Naive B cell (primary cell): ENCODE measurements at places on chromosomes 7 and 10.

GRCh38 chr7:32516551-32517100, 21.3 kb downstream of the AVL9 start:
- DNase-seq = no peak

GRCh38 chr10:24706479-24707118, 17.1 kb downstream of the ARHGAP21 start:
- no peak for DNase-seq

DNA sequence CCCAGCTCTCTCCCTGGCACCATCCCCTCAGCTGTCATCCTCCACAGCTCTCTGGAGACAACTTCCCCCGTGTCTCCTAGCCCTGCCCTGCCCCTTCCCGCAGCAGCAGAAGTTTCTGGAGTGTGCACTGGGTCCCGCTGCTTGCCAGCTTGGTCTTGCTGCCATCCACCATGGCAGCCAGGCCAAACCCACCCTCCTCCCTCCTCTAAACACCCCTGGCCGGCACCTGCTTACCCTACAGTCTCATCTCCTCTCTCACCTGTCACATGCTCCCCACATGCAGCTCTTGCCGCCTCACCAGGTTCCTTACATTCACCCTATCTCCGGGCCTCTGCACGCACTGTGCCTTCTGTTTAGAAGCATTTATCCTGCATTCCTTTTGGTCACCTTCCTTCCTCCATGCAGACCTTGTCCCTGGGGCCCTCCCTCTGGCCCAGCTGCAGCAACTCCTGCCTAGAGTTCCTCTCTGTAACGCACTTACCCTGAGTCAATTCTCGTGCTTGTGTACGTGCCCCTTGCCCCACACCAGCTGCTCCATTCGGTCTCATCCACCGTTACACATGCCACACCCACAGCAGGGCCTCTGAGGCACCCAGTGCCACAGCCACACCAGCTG, 93.9 kb upstream of the RET start:
- no peak for DNase-seq

DNA sequence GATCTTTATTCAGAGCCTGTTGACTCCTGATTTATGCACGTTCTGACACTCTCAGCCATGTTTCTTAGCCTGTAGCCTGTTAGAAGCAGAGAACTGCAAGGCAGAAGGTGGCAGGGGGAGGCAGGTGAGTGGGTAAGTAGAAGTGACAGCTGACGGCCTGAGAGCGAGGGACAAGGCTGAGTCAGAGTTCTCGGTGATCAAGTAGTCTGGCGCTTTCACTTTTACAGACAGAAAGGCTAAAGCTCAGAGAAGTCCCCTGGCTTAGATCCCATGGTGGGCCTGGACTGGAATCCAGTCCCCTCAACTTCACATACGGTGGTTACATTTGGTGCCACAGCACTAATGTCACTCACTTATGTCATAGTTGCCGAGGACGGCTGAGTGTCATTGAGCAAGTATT, 139.0 kb downstream of the TACC2 start:
- no peak for DNase-seq

DNA sequence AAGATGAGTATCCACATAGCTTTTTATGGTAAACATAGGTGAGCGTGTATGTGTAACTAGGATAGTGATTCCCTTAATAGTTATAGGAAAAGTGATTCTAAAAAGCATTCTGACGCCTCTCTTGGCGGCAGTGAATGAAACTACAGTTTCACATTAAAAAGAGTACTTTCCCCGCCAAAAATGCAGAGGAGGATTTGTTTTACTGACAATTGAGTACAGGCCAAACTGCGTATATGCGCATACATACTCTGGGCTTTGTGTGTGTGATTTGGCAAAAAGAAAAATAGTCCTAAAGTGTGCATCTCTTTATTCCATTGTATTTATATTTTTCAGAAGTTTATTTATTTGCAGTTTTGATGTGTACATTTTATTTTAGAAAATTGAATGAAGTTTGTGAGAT, 10.3 kb downstream of the CUL1 start:
- DNase-seq = no peak

GRCh38 chr7:23930312-23930711, 220.3 kb downstream of the STK31 start:
- DNase-seq = no peak

GRCh38 chr7:45203936-45204445, 46.4 kb downstream of the RAMP3 start:
- DNase-seq = no peak

DNA sequence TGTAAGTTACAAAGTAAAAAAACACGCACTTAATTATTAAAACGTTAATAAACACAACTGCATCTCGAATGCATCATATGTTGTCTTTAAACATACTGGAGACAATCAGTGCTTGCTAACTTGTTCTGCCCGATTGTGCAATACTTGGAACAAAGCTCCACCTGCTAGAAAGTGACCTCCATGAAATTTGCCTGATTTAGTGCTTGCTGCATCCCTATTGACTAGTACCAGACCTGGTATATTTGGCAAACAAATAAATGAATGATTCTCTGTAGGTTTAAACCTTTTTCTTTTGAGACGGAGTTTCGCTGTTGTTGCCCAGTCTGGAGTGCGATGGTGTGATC, 6.2 kb downstream of the BZW2 start:
- DNase-seq = no peak

DNA sequence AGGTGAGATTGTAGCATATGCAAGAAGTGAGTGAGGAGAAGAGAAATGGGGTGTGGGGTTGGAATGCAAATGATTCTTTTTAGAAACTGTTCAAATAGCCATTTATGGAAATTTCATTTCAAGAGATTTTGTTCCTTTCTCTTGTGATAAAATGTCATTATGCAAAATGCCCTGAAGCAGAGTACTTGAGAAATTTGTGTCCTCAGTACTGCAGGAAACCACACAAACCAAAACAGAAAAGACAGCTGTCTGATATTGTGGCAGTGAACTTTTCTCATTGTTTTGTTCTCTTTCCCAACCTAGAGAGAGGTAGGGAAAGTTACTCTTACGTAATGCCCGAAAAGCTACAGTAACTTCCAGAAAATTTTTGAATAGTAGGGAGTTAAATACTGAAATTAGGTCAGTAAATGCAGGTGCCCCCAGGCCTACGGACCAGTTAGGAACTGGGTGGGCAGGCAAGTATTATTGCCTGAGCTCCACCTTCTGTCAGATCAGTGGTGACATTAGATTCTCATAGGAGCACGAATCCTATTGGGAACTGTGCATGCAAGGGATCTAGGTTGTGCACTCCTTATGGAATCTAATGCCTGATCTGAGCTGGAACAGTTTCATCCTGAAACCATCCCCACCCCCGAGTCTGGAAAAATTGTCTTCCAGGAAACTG, 34.0 kb downstream of the DLD start:
- no peak for DNase-seq

DNA sequence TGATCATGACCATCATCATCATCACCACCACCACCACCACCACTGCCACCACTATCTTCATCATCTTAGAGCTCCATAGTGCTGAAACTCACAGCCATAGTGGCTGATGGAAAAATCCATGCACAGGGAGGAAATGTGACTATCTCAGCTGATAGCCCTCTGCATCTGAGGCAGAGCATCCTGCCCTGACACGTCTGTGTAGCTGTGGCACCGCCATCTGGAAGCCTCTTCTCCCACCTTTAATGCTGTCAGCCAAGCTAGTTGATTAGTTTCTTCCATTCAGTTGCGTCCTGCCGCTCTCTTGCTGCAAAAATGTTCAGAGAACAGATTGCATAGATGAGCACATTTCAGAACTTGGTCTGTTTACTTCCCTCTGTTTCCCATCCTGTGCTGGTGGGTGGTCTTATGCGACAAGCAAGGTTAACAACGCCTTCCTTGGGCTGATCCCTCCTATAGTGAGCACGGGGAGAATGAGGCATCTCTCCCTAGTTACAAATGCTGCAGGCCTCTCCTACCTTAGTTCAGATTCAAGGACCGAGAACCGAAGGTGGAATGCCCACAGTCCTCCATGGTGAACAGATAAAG, 478.6 kb downstream of the PLXNA4 start:
- no peak for DNase-seq

DNA sequence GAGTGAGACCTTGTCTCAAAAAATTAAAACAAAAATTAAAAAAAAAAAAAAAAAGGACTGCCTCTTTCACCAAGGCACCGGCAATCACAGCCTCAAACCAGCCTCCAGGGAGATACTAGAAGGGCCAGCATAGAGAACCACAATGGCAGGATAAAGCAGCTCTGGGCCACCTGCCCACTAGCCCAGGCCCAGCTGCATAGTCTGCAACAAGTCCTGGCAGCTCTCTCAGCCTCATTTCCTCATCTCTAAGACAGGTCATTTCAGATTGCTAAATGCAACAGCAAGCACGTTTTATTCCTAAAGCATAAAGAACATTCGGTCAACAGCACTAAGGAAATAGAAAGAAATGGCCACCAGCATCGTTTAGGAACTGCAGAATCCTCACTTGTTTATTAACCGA, 28.8 kb downstream of the XPNPEP1 start:
- no peak for DNase-seq

GRCh38 chr7:91326516-91327199, 62.4 kb downstream of the FZD1 start:
- DNase-seq = no peak

GRCh38 chr7:109235316-109235715, 665.6 kb downstream of the DNAJB9 start:
- DNase-seq = no peak

DNA sequence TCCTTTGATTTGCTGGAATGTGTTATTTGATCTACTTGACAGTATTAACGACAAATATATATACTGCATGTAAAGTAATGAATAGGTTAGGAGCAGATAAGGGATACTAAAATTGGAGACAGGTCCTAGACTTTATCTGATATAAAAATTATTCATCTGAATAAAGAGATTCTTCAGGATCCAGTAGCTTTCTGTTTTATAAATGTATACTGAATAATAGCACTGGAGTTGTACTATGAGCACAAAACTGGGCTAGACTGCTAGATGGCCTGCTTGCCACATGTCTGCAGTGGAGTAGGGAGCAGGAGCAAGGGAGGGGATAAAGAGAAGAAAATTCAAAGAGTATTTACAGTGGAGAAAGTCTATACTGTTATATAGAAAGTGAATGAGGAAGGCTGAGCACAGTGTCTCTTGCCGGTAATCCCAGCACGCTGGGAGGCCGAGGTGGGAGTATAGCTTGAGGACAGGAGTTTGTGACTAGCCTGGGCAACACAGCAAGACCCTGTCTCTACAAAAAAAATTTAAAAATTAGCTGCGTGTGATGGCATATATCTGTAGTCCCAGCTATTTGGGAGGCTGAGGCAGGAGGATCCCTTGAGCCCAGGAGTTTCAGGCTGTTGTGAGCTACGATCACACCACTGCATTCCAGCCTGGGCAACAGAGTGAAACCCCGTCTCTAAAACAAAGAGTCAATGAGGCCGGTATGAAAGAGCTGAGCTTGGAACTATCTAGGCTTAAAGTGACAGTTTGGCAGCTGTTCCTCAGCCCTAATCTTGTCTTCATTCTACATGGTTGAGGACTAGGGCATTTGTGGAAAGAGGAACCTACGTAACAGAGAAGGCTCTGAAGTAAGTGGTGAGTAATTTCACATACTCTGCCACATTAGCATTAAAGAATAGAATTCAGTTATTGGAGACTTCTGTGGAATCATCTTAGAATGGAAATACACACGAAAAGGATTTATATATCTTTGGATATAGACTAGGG, 41.8 kb downstream of the CD36 start:
- no peak for DNase-seq

GRCh38 chr7:27150568-27151340, 1.6 kb downstream of the HOXA3 start:
- DNase-seq = peak; percentile 64

DNA sequence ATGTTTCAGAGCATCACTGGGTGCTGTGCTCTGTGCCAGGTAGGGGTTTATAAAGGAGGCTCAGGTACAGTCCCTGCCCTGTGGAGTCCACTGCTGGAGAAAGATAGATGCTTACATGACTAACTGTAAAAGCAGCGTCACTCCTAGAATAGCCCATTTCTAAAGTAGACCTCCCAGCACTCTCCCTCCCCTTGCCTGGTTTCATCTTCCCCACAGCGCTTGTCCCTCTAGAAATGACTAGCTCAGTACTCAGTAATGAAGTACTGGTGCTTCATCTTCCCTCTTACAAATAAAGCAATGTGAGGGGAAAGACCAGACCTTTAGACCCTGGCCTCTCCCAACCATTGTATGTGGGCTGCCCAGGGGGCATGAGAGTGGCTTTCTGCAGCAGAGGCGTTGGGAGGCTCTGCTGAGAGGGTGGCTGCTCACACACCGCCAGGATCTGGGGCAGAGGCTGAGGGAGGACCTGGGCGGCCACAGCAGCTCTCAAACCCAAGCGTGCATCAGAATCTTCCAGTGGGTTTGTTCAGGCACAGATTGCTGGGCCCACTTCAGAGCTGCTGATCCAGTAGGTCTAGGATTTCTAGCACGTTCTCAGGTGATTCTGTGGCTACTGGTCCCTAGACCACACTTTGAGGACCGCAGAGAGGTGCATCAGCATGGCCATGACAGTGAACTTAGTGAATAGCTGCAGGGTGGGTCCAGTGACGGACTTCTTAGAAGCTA, 110.3 kb upstream of the ANLN start:
- no peak for DNase-seq

DNA sequence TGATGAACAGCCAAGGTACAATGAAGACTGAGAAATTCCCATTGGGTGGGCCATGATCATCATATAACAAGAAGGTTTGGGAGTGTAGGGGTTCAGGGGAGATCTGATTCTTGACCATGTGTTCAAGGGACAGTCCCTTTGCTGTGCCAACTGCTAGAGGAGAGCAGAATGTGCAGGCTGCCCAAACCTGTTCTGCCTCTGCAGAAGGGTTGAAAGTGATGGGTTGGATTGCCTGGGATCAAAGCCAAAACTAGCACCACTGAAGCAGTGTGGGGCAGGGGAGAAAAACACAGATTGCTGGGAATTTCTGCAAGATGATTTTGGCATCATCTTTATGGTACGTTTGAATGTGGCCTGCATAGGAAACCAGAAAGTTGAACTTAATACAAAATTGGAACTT, 303.9 kb downstream of the OTUD1 start:
- no peak for DNase-seq

- no peak for DNase-seq
Observed at GRCh38 chr10:124657806-124658205, 86.4 kb downstream of the FAM53B start.

GRCh38 chr10:23381298-23382040, 36.9 kb upstream of the C10orf67 start:
- no peak for DNase-seq

- no peak for DNase-seq
Observed at GRCh38 chr10:77430530-77430929, 207.1 kb downstream of the KCNMA1 start.

- DNase-seq = no peak
Observed at GRCh38 chr7:101099969-101100781, 14.9 kb downstream of the TRIM56 start.

- DNase-seq = no peak
Observed at GRCh38 chr10:131404886-131405285, 93.4 kb upstream of the TCERG1L start.

- no peak for DNase-seq
Observed at GRCh38 chr10:90642650-90643049, 215.2 kb downstream of the HTR7 start.

GRCh38 chr7:81831883-81832282, 62.0 kb upstream of the HGF start:
- DNase-seq = no peak

DNA sequence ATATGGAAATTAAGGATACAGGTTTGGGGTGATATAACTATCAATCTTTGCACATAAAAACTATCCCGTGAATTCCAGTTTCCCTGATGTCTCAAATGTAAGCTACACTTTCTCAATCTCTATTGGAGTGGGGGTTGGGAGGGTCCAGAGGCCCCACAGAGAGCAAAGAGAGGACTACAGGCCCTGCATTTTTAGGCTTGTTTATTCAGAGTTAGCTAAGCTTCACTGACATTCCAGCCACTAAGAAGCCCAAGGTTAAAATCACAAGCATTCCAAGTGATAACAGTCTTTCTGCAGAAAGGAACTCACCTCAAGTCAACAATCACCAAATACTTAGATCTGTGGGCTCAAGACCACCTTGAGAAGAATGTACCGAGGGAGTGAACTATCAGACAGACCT, 31.6 kb upstream of the LAMB1 start:
- no peak for DNase-seq
